Large intestine (tissue), 12 donors: ENCODE measurements at places on chromosomes 1 and 21. TPM values are rescaled to one million over a fixed set of nuclear protein-coding genes. Genes with fewer than 3 reads are reported as not detected.

- DNase-seq, result no peak
Observed at GRCh38 chr1:100785470-100786052, 66.0 kb downstream of the VCAM1 start.

GRCh38 chr1:27357281-27358037, 9.3 kb downstream of the MAP3K6 start:
- DNase-seq, result peak; percentile 61

- no peak for DNase-seq
Observed at GRCh38 chr1:154912755-154913154, 23.8 kb downstream of the PMVK start.

GRCh38 chr1:5274527-5274926, 620.1 kb downstream of the AJAP1 start:
- no peak for DNase-seq

DNA sequence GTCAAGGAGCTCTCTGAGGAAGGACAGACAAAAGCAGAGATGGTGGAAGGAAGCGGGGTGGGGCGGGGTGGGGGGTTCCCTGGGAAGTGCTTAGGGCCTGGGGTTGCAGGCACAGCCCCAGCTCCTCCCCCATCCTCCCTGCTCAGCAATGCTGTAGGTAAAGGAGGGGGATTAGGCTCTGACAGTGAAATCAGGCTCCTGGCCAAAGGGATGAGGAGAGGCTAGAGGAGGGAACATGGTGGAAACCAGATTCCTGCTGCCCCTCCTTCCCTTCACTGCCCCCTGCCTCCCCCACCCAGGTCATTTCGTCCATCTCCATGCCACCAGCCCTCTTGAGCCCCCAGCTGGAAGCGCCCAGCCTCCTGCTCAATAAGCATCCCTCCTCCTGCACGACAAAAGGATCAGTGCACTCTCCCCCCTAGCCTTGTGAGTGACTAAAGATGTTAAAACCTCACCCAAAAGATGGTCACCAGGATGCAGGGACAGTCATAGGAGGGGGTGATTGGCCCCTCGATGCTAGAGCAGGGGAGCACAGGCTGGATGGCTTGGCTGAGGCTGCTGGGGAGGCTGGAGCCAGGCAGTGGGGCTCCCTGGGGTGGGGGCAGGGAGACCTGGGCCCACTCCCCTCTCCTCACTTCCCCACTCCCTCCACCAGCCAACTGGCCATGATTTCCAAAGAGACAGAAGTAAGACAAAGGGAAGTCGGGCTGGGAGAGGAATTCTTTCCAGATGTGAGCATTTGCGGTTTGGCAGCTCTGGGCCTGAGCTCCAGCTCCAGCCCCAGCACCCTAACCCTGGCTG, 2.2 kb upstream of the CRABP2 start:
- no peak for DNase-seq

DNA sequence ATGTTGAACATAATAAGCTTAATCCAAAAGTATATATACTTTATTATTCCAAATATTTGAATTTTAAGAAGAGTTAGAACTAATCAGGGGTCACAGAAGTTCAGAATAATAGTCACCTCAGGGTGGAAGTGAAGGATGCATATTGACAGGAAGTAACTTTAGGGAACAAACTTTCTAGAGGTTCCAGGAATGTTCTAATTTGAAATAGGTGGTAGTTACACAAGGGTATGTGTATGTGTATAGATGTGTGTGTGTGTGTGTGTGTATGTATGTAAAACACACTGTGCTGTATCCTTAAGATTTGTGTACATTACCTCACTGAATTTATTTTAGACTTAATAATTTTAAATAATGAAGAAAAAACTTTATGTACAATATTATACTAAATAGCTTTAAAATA, 110.4 kb downstream of the ACBD6 start:
- no peak for DNase-seq

GRCh38 chr1:159924025-159924790, 1.1 kb downstream of the TAGLN2 start:
- no peak for DNase-seq

Gene FABP3
- 31.8 TPM for polyA plus RNA-seq

Gene CSDE1
- 331 TPM for polyA plus RNA-seq

Gene TSACC
- polyA plus RNA-seq, result 0.81 TPM

Gene CASP9
- 18.8 TPM for polyA plus RNA-seq
